ENCODE measurements at places on chromosomes 5 and 9.

- no peak for DNase-seq
Measured at GRCh38 chr9:78783743-78784142, 486.8 kb downstream of the PSAT1 start.

- no peak for DNase-seq
Measured at GRCh38 chr5:125856949-125857348, 566.3 kb upstream of the GRAMD2B start.

- no peak for DNase-seq
Measured at GRCh38 chr5:134453016-134453415, 41.3 kb upstream of the CDKN2AIPNL start.

DNA sequence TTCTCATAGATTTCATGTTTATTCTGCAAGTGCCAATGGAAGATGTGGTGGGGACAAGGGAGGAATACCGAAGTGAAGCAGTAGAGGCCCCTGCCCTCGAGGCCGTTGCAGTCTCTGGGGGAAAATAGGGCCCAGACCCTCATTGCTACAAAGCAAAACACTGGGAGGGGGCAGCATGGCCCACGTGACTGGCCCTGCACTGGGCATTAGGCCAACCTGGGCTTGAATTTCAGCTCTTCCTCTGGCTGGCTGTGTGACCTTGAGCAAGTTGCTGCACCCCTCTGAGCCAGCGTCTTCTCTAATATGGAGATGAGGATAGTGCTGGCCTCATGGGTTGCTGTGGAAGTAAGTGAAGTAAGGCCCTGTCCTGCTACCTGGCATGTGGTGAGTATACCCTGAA, 709 bp upstream of the SYNPO start:
- DNase-seq: no peak

- DNase-seq: no peak
Measured at GRCh38 chr9:79604149-79604548, 32.4 kb downstream of the TLE4 start.

DNA sequence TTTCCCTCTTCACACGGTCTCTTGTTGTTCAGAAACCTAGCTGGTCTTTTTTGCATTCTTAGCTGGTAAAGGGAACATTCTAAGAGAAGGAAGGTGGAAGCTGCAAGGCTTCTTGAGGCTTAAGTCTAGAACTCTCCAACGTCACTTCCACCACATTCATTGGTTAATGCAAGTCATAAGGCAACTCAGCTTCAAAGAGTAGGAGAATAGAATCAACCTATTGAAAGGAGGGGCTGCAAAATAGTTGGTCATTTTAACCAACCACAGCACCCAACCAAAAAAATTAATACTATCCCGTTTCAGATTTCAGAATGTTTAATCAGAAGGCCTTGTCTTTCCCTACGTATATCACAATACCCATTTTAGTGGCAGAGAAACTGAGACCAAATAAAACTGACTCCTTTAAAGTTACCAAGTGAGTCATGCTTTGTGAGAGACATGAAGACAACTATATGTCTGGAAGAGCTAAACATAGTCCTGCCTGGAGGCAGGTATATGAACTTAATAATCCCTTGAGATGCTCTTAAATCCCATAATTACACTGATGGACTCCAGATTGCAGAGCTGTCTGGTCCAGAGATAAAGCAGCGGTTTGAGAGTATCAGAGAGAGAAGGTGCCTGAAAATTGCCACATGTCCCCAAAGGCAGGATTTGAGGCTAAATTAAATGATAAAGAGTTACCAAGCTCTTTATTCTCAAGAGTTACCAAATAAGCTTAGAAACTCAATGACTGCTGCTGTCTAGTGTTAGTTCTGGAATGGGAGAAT, 14.4 kb downstream of the DOCK8 start:
- DNase-seq: no peak

GRCh38 chr9:91301161-91301560, 60.6 kb downstream of the AUH start:
- no peak for DNase-seq

DNA sequence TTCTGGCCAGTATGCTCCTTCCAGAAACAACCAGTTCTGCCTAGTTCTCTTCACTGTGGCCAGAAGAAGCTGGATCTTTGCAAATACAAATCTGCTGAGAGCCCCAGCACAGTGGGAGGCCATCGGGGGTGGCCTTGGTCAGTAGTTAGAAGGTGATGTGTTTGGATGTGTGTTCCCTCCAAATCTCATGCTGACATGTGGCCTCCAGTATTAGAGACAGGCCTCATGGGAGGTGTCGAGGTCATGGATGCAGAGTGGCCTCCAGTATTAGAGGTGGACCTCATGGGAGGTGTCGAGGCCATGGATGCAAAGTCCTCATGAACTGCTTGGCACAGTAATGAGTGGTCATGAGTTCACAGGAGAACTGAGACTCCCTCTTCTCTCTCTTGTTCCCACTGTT, 7.6 kb upstream of the IRX2 start:
- DNase-seq: no peak

GRCh38 chr9:17802249-17802857, 223.5 kb downstream of the SH3GL2 start:
- no peak for DNase-seq

DNA sequence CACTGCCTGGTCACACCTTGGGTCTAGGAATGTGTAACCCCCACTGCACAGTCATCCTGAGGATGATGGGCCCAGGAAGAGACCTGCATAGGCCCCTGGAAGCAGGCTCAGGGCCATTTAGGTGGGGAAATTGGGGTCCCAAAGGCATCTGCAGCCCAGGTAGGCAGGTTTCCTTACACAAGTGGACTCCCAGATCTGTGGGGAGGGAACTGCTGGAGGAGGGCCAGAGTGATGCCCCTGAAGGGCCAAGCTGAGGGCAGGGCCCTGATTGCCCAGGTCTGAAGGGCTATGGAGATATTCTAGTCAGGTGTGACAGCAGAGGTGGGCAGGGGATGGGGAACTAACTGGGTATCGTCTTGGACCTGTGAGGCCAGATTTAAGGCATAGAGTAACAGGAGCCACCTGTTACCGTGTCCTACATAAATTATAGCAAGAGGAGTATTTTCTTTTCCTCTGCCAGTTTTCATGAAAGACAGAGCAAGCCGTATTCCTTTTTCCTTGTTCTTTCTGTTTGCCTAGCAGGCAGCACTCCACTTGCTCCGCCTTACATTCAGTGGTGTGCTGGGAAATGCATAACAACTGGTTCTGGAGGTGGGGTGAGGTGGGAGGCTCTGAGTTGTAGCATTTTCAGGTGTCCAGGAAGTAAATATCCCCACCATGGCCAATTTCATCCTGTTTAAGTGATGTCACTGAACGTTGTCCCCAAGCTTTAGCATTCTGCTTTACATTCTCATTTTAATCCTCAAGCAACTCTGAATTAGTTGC, 41.3 kb downstream of the PPARGC1B start:
- no peak for DNase-seq

- DNase-seq: no peak
Measured at GRCh38 chr5:147752666-147753290, 29.8 kb downstream of the JAKMIP2 start.

DNA sequence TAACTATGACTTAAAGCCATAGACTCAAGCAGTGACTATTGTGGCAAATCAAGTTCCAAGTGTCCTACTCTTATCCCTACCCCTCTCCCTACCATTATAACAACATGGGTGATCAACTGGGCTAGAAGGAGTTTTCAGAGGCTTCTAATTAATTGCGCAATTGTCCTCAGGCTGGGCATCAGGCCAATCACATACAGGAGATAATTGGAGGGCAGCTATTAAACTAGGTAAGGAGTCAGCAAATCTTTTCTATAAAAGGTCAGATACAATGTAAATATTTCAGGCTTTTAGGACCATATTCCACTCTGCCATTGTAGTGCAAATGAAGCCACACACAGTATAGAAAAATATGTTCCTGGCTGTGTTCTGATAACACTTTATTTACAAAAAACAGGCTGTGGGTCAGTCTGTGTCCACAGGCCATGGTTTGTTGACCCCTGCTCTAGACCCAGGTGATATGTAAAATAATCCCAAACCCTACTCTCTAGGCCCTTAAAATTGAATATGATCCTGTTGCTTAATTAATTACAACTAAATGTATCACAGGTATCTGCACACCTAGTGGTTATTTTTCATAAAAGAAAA, 141.4 kb upstream of the PIK3R1 start:
- no peak for DNase-seq

GRCh38 chr9:12775679-12776512, 1.1 kb downstream of the LURAP1L start:
- DNase-seq: no peak

- no peak for DNase-seq
Measured at GRCh38 chr5:1073239-1074102, 38.4 kb downstream of the SLC12A7 start.

DNA sequence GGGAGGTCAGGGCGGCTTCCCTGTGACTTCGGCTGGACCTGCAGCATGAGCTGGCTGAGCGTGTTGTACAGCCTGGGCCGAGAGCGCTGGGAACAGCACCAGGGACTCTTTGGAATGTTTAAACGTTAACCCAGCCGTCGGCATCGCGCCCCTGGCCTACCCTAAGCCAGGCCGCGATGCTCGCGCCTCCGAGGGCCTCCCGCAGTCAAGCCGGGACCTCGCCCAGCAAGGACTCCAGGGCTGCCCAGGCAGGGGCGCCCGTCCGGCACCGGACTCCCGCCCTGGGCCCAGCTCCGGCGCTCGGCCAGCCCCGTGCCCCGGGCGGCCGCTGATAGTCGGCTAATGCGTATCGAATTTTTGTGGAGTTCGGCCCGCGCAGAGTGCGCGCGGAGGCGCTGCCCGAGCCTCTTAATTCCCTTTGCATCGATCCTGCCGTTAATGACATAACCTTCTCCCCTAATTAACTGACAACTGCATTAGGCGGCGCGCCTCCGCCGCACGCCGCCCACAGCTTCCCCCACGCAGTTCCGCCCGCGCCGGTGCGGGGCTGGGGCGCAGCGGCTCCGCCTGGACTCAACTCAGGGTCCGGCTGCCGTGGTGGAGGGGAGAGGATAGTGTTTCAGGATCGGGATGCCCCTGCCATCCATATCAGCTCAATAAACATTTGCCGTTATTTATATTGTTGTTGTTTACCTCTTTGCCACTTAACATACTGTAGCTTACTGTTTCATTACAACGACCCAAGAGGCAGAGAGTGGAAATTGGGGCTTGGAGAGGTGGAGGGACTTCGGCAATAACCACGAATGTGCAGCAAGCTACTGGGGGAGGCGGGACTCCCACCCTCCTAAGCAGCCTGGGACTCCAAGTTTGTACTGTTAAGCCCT, 28.8 kb upstream of the CDC23 start:
- DNase-seq: no peak

DNA sequence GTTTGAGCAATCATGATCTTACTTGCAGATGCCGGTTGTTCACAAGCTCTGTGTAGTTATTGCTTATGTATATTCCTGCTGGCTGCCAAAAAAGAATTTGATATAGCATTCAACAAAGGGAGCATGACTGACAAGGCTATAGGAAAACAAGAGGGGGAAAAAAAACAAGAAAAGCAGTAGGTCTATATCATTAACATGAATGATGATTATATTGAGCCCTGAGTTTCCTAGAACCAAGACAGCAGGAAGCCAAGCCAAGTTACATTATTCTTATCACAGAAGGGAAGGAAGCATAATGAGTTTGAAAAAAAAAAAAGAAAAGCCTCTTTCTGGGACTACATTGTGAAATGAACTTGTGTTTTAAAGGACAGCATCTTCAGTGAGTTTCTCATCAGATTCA, 41.0 kb downstream of the TSTD2 start:
- DNase-seq: no peak

- peak; percentile 45 for DNase-seq
Measured at GRCh38 chr9:136342181-136343120, 15.1 kb downstream of the GPSM1 start.

- DNase-seq: no peak
Measured at GRCh38 chr9:92808726-92809451, 44.3 kb upstream of the BICD2 start.

DNA sequence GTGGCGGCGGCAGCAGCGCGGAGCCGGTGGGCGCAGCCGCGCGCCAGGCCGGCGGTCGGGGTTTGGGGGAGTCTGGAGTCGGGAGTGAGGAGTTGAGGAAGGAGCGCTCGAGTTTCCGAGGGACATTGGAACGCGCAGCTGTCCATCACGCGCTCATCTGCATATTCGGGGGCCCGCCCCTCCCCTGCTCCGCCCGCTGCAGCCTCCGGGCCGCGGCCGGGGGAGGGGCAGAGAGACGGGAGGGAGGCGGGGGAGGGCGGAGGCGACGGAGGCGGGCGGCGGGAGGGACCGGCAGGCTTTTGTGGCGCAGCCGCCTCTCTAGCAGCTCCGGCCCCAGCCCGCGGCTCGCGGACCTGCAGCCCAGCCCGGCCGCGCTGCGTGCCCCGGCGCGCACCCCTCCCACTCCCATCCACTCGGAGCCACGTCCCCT, at the start of gene IRX2:
IRX2 (minus strand) TSS at position 86 of the 430 bp plus-strand sequence. CDS start 264 bp downstream, outside the sequence.
- no peak for DNase-seq

- DNase-seq: no peak
Measured at GRCh38 chr5:170857066-170857465, 4.8 kb upstream of the RANBP17 start.

DNA sequence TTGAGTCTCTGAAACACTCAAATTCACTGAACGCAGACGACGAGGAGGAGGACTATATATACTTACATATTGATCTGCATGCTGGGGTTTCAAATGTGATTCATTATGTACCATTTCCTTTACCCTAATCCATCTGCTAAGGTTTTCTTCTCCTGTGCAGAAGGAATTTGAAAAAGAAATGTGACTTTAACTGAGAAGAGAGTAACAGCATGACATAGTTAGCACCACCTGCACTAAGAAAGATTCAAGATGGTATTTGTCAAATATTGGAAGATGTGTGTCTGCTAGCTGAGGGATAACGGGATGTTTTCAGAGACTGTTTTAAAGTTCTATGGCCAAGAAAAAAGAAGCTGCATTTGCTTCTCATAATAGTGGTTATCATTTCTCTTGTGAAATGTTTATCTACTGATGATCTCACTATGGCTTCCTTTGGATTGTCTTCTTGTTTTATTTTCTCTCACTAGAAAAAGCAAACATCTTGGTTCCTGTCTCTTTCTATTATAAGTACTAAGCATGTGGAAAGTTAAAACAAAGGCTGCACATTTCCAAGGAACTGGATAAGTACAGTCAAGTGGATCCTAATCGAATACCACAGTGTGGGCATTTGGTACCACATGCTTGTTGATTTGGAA, 89.8 kb upstream of the TLE4 start:
- DNase-seq: no peak

- no peak for DNase-seq
Measured at GRCh38 chr5:116037236-116037822, 5.1 kb downstream of the ARL14EPL start.

DNA sequence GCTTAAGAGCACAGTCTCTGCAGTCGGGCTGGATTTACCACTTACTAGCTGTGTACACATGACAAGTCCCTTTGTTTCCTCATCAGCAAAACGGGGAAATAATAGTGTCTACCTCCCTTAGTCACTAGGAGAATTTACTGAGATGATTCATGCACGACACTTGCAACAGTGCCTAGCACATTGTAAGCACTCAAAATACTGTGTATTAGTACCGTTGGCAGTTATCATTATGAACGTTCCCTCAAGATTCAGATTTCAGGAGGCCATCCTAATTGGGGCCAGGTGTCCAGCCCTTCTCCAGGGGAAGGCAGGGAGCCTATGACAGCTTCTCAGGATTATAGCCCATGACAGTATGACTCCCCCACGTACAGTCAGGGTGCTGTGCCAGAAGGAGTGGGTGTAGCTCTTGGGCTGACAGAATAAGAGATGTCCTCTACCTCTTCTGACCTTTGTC, 164.3 kb downstream of the DOCK2 start:
- no peak for DNase-seq

Measured in activated CD8-positive, alpha-beta memory T cell treated with anti-CD3 and anti-CD28 coated beads for 4 hours (primary cell).